ENCODE measurements at places on chromosomes 2 and 18.

DNA sequence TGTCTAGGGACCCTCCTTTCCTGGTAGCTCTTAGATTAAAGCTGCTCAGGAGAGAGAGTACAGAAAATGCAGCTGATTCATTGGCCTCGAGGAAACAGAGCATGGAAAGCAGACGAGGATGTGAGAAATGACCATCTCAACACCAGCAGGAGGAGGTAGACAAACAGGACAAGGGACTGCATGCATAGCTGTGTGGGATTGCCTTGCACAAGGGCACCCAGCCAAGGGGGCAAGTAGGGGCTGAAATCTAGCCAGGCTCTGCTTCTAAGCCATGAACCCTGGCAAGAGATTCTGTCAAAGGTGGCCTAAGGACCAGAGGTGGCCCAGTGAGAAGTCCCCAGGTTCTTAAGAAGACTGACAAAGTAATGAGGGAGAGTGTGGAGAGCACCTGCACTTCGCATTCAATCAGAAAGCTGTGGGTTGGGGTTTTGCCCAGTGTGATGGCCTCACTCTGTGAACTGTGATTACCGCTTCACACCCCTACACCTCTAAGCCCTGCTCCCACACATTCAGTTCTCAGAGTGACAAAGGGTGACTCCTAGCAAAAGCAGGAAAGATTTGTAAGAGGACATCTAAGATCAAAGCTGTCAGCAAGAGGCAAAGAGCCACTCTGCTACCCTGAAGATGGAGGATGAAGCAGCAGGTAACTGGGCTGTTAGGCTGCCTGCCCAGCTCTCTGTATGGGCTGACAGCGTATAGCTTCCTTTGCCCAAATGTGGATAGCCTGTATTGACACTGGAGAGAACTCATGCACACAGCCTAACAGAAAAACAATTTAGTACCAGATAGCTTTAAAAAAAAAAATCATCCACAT, 151.3 kb upstream of the PELI1 start:
- no peak for DNase-seq

- DNase-seq = no peak
These were observed 36.8 kb downstream of the ARMC9 start for GRCh38 chr2:231235217-231235616.

GRCh38 chr2:207944979-207945600, 80.2 kb downstream of the PLEKHM3 start:
- no peak for DNase-seq

- no peak for DNase-seq
These were observed 152.6 kb downstream of the AGPS start for GRCh38 chr2:177545143-177545542.

DNA sequence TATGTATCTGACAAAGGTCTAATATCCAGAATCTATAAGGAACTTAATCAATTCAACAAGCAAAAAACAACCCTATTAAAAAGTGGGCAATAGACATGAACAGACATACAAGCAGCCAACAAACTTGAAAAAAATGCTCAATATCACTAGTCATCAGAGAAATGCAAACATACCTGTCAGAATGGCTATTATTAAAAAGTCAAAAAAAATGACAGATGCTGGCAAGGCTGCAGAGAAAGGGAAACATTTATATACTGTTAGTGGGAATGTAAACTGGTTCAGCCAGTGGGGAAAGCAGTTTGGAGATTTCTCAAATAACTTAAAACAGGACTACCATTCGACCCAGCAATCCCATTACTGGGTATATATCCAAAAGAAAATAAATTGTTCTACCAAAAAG, 21.6 kb downstream of the SESTD1 start:
- no peak for DNase-seq

DNA sequence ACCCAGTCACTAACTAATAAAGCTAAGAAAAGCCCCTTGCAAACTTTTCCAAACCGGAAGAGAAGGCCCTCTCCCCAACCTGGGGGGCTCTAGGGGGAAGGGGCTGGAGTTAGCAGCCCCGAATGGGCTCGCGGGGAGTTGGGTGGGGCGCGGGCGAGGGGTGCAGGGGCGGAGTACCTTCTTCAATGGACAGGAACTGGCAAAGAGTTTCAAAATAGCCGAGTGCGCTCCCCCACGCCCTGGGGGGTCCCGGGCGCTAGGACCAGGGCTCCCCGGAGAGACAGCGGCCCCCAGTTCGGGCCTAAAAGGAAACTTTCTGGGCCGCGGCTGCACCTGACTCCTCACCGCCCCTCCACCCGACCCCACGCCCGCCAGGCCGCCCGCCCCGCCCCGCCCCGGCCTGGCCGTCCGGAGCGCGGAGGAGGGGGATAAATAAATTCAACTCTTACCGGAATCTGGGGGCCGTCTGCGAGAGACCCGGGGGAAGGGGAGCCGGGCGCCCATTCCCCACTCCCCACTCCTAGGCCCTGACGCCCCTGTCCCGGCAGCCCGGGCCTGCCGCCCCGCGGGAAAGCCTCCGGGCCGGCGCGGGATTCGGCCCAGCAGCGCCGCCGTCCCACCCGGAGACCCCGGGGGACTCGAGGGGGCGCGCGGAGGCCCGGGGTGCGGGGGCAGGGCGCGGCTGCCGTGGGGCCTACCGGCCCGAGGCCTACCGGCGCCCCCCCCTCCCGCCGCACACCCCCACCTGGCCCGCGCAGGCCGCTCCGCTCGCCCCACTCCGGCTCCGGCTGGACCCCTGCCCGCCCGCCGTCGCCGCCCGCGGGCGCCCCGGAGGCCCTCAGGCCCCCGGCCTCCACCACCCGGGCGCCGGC, 868 bp downstream of the INO80D start:
- DNase-seq = no peak

GRCh38 chr2:10064932-10065772, 15.1 kb downstream of the CYS1 start:
- DNase-seq = no peak

DNA sequence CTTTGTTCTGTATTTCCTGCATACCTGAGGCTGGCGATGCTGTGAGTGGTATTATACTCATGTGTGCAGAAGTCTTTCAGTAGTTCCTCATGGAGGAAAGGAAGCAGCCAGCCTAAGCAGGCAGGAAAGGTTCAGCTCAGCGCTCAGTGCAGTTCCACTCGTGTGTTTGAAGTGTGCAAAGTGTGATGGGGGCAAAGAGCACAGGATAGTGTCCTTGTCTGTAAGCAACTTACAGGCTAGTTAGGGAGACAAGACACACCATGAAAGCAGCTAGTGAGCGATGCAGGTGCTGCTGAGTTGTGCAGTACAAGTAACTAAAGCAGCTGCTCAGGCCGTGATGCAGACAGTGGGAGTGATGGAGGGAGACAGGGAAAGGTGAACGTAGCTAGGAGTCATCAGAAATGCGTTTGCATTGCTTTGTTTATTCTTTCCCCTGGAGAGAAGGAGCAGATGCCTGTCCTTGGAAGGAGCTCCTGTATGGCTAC, 146.2 kb downstream of the LDLRAD4 start:
- DNase-seq = no peak

GRCh38 chr2:239594772-239595608, 194.2 kb upstream of the HDAC4 start:
- DNase-seq = no peak

- DNase-seq = no peak
These were observed 86.3 kb upstream of the MBOAT2 start for GRCh38 chr2:9089831-9090230.

DNA sequence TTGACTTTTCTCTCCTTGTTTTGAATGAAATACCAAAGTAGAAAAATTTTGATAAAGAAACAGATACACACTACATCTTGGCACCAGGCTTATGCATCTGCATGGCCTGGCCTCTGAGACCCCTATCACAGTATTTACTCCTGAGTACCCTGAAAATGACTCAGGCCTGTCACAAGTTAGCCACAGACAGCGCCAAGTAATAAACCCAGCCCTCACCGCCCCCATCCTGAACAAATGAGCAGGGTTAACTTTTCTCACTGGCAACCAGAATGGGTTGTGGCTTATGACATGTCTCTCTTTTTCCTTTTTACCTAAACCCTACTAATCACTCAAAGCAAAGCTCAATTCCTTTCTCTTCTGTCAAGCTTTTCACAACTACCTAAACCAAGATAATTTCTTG, 35.3 kb downstream of the SPRED2 start:
- no peak for DNase-seq

DNA sequence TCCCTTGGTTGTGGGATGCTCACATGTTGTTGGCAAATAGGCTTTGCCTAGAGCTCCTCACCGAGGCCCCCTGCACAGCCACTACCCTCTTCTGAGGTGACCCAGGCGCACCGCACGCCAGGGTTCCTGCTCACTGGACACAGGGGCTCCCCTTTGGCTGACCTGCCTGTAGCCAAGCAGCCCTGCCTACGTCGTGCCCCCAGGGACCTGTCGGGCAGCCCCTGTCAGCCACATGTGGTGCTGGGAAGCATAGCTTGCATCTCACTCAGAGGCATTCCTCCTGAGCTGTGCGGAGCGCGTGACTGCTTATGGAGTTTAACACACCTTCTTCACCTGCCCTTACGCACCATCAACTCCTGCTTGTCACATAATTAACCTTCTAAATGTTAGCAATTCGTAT, 116.3 kb downstream of the ZNF236 start:
- DNase-seq = no peak

- no peak for DNase-seq
These were observed 124.9 kb downstream of the PRELID3A start for GRCh38 chr18:12532661-12533060.

- no peak for DNase-seq
These were observed 150.0 kb downstream of the DYSF start for GRCh38 chr2:71603311-71603811.

GRCh38 chr2:37593024-37593423, 78.4 kb downstream of the CDC42EP3 start:
- no peak for DNase-seq

DNA sequence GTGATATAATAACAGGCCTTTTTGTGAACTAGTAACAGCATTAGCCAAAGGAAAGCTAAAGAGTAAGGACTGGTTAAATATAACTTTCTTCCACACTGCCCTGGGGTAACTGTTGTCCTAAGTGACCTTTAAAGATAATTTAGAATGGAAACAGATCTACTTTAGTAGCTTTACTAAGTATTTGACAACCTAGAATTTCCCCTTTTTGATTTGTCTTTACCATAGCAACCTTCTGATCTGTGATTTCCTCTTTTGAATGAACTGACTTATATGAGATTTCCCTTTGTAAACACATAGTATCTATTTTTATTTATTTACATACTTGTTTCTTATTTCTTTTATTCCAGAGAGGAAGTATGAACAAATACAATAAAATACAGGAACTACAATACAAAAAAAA, 10.5 kb upstream of the KLF7 start:
- no peak for DNase-seq

DNA sequence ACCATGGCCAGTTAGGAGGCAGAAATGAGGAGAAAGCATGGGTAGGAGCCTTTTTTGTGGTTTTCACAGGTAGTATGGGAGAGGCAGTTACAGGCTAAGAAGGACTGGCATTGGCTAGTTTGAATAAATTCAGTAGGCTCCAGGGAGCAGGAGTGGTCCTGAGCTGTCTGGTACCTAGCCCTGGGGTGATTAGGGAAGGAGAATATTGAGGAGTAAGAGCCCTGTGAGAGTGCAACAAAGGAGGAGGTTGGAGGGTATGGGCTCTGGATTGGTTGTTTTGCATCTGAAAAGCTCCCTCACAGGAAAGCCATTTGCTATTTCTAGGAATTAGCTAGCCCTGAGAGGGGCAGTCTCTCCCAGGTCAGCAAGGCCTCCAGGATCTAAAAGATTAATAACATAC, 13.3 kb upstream of the TCF7L1 start:
- no peak for DNase-seq

DNA sequence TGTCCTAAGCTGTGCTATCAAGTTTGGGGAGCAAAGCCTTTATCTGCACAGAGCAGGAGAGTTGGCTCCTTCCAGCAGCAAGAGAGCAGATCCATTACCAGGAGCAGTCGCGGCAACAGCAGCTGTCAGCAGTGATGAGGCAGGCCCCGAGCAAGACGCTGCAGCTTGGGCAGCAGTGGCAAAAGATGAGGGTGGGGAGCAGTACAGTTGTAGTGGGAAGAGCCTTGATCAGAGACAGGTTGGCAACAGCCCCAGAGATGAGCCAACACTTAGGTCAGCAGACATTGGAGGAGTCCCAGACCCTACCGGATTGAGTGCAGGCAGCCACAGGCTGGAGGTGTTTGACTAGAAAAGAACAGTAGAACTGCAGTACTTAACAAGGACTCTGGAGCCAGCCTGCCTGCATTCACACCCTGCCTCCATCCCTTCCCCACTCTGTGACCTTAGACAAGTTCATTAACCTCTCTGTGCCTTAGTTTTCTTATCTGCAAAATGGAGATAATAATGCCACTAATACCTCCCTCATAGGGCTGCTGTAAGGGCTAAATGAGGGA, 117.1 kb upstream of the SERTAD2 start:
- no peak for DNase-seq

DNA sequence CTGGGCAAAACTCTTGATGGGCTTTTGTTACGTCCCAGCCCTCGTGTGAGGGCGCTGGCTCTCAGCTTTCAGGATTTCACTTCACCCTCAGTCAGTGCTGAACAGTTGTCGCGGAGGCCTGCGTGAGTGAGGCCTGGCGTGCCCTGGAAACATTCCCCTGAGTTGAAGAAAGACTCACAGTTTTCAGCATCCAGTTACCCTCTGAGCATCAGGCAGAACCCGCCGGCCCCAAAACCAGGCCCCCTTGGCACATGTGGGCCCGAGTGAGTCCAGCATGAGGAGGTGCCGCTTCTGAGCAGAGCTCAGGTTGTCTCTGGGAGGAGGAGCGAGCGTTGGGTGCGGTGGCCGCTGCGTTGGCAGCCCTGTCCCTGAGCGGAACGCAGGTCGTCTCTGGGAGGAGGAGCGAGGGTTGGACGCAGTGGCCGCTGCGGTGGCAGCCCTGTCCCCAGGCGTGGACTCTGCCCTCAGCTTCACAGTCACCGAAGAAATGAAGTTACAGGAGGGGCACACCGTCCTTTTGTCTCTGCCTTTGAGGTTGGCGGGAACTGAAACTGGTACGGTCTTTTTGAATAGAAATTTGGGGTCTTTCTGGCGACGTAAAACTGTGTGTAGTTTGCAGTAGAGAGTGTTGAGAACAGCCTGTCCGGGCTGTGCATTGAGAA, at the start of gene NEU4:
Gene NEU4 (plus strand): TSS at position 473 of the 662 bp plus-strand sequence. CDS start 5,292 bp downstream, outside the sequence.
- DNase-seq = no peak

DNA sequence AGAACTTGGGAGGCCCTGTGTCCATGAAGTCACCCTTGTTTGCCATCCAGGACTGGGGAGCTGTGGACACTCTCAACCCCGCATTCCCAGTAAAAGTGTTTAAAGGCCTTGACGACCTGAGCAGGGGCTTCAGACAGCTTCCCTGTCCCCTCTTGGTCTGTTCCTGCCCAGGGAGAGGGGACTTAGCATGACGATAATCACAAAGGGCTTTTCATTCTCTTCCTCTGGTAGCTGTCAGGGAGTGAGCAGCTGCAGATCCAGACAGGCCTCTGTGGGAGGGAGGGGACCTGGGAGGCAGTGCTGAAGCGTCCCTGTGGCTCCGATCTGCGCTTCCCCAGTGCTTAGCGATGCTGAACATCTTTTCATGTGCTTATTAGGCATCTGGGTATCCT, 77.8 kb upstream of the HS6ST1 start:
- no peak for DNase-seq

GRCh38 chr2:221601376-221601775, 29.3 kb upstream of the EPHA4 start:
- DNase-seq = no peak

Measured in spinal cord (tissue), 10 donors.